ENCODE measurements at places on chromosomes 1 and 21.

DNA sequence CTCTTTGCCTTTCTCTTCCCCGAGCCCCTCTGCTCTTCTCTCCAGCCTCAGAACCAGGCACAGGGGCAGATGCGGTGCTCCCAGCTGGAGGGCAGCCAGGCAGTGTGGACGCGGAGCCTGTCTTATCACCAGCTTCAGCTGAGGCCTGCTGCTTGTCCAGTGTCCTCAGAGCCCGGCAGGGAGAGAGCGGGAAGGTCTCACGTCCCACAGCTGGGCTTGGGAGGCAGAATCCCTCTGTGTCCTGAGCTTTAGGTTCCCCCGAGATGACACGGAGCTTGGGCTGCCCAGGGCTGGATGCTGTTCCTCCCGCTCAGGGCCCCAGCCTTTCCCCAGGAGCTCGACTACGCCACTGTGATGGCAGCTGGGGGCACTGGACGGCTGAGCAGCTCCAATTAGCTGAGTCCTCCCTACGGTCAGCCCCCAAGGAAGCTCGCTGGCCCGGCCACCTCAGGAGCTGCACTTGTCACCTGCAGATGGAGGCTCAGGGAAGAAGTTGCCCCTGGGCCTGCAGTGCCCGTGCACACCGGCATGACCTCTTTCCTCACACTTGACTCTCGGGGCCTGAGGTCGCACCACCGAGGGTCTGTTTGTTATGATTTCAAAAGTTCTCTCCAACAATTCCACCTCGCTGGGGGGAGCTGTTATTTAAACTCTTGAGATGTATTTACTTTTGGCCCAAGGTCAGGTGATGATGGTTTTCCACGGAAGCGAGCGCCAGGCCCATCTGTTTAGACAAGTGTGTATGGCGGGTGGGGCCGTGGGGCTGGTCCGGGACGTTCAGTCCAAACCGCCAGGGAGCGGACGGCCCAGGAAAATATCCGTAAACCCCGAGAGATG, 127.3 kb downstream of the SIK1 start:
- DNase-seq = no peak

- no peak for DNase-seq
Observed at GRCh38 chr1:236289492-236290131, 7.9 kb upstream of the ERO1B start.

GRCh38 chr1:54352755-54353154, 53.4 kb downstream of the SSBP3 start:
- DNase-seq = no peak

- no peak for DNase-seq
Observed at GRCh38 chr1:115332813-115333608, 5.0 kb downstream of the NGF start.

GRCh38 chr1:153750026-153750995, 22.5 kb downstream of the INTS3 start:
- no peak for DNase-seq

- no peak for DNase-seq
Observed at GRCh38 chr1:230386637-230387262, 39.4 kb downstream of the PGBD5 start.
